ENCODE measurements at places on chromosomes 2 and 18.

GRCh38 chr18:68342039-68342659 is 372.8 kb downstream of the TMX3 start:
- DNase-seq: no peak

DNA sequence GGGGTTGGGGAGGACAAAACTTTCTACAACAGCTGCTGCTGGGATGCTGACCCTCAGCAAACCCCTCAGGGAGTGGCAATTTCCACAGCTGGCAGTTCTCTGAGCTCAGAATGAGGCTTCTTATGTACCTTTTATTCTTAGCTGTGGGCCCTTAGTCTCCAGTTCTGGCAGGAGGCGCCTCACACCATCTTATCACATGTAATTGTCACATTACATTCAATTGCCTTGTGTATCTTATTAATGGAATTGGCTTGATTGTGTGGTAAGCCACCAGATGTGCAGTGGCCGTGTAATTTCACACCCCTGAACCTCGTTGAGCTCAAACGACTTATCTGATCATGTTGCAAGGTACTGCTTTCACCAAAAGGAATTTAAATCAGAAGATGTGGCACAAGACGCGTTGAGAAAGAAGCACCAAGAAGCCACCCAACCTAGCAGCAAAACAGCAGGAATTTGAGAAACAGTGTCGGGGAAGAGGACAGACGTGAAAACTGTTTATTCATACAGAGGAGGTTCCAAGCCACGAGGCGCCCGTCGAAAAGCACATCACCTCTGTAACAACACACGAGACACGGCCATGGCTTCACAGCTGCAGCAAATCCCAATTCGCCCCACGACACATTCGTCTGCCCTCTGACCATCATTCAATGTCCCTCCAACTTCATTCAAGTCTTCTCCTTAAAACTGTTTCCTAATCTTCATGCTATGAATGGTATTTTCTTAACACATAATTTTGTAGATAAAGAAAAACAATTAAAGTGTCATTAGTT is 53.6 kb upstream of the LPIN2 start:
- no peak for DNase-seq

- DNase-seq: no peak
These were observed 2.9 kb upstream of the KCNG2 start for GRCh38 chr18:79794846-79795245.

- no peak for DNase-seq
These were observed 78.5 kb downstream of the KLF7 start for GRCh38 chr2:207087046-207087902.

GRCh38 chr2:227509076-227509475 is 37.1 kb downstream of the AGFG1 start:
- DNase-seq: no peak

DNA sequence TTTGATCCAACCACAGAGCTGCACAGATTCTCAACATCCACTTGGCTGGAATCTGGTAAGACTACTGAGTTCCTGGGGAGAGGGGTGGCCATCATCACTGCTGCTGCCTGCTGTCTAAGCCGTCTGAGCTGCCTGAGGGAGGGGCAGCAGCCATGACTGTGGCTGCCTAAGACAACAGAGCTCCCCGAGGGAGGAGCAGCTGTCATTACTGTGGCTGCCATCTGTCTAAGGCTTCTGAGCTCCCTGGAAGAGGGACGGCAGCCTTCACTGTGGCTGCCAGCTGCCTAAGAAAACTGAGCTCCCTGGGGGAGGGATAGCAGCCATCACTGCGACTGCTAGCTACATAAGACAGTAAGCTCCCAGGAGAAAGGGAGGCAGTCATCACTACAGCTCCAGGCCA is 584.4 kb downstream of the NR4A2 start:
- no peak for DNase-seq

GRCh38 chr2:235043762-235044500 is 92.1 kb downstream of the SH3BP4 start:
- DNase-seq: peak; percentile 43

DNA sequence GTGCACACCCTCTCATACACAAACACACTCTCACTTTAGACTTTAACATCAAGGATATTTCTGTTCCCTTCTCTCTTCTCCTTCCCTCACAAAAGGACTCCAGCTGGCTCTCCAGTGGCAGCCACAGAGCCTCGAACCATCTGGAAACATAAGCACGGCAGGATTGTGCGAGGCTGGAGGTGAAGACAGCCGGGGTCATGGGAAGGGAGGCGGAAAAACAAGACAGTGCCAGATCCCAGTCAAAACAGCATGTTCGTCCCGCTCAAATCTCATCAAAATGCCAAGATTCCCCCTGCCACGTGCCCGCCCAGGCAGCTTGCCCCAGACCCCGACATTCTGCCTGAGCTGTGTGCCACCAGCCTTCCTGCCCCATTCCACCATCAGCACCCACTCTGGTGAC is 180.3 kb downstream of the ZBTB7C start:
- no peak for DNase-seq

- DNase-seq: no peak
These were observed 9.0 kb upstream of the SLC20A1 start for GRCh38 chr2:112636605-112637288.

GRCh38 chr2:12106440-12107080 is 360.1 kb downstream of the LPIN1 start:
- no peak for DNase-seq

GRCh38 chr18:2656237-2656980 is 883 bp downstream of the SMCHD1 start:
- DNase-seq: no peak

- DNase-seq: no peak
These were observed 95.4 kb downstream of the HNMT start for GRCh38 chr2:138059487-138060300.

DNA sequence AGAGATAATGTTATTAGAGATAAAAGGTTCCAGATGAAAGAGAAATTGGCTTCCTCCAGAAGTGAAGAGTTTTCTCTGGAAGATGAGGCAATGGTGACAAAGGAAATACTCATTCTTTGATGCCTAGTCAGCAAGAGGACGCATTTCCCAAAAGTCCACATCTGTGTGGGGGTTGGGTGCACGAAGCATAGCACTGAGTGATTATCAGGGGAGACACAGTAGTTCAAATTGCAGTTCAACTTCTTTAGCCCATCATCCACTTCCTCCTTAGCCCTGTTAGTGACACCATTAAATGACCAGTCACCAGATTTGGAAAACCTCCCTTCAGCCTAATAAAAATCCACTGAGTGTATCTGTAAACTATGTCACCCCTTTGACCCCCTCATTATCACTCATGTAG is 80.9 kb upstream of the PHLPP1 start:
- no peak for DNase-seq

- no peak for DNase-seq
These were observed 17.4 kb upstream of the COL6A3 start for GRCh38 chr2:237431372-237431771.

DNA sequence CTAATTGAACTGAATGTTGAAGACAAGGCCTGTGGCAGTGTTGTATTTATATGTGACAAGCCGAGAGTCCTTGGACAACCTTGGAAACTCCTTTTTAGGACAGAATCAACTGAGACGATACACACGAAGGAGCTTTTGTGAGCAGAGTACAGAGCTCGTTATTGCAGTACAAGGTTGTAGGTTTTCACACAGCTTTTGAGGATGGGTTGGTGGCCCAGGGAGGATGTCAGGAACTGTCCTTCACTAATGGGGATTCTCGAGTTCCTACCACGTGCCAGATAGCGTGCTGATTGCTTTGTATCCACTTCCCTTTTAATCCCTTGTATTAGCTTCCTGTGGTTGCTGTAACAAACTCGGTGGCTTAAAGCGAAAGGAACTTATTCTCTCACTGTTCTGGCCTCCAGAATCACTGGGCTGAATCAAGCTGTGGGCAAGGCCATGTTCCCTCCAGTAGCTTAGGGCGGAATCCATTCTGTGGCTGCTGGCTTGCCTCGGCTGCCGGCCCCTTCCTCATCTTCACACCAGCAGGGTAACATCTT is 20.2 kb downstream of the INPP4A start:
- DNase-seq: no peak

DNA sequence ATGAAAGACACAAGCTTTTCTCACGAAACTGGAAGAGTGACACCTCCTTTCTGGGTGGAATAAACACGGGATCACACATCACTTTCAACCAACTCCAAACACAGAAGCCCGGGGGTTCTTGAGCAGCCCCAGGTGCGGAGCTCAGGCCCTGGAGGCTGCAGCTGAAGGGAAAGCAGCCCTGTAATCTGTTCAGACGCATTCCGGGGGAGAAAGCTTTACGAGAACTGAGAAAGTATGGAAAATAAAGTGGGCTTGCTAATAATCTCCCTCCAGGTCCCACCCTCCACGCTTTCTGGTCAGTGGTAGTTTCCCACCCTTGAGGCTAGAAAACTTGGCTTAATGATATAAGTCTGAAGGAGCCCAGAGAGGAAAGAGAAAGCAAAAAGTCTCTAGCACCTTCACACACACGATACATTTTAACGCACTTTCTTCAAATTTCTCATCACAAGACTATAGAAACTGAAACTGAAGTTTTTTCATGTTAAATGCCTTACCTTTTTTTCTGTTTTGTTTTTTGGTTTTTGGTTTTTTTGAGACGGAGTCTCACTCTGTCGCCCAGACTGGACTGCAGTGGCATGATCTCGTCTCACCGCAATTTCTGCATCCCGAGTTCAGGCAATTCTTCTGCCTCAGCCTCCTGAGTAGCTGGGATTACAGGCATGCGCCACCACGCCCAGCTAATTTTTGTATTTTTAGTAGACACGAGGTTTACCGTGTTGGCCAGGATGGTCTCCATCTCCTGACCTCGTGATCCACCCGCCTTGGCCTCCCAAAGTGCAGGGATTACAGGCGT is 141.3 kb downstream of the AFF3 start:
- DNase-seq: no peak

DNA sequence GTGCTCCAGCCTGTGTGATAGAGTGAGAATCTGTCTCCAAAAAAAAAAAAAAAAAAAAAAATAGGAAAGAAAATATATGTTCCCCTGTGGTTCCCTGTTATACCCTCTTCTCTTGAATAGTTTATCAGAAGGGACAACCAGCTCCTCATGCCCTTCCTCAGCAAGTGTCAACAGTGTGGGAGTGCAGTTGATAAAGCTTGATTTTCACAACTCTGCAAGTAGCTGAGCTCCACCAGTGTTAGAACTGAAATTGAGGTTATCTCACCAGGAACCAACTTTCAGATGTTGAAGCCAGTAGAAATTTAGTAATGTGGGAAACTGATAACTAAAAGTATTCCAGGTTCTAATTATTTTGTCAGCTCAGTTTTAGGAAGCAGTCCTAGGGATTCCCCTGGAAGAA is 25.1 kb downstream of the NEDD4L start:
- no peak for DNase-seq

DNA sequence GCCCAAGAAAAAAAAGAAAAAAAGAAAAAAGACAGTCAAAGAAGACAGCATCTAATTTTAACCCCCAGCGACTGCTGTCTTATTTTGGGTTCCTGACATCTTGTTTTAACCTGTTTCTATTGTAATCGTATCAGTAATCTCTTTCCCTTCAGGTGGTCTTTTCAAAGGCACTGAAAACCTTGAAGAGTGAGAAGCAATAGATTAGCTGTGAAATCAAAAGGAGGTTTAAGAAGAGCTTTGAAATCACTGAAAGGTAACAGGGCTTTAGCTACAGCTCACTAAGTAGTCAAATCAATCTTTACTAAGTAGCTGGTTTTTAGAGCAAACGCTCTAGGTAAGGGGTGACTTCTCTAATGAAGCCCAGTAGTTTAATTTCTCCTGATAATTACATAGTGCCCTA is 5.4 kb upstream of the TANC1 start:
- DNase-seq: no peak

- no peak for DNase-seq
These were observed 8.4 kb upstream of the HIBCH start for GRCh38 chr2:190327867-190328572.

GRCh38 chr2:234629596-234629995 is 132.7 kb upstream of the ARL4C start:
- DNase-seq: no peak

DNA sequence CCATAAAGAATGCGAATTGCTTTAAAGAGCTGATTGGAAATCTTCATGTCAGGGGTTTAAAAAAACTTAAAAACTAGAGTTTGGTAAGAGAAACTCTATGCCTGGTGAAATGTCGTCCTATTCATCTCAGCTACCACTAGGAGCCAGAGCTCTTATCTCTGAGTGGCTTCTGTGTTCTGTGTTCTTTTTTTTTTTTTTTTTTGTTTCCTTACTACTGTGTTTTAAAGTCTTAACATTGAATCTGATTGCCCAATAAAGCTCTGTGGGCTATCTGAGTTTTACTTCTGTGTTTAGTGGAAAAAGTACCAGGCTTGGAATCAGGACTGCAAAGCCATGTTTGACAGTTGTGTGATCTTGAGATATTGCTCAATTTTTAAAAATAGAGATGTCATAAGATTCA is 494.8 kb downstream of the RIT2 start:
- no peak for DNase-seq

DNA sequence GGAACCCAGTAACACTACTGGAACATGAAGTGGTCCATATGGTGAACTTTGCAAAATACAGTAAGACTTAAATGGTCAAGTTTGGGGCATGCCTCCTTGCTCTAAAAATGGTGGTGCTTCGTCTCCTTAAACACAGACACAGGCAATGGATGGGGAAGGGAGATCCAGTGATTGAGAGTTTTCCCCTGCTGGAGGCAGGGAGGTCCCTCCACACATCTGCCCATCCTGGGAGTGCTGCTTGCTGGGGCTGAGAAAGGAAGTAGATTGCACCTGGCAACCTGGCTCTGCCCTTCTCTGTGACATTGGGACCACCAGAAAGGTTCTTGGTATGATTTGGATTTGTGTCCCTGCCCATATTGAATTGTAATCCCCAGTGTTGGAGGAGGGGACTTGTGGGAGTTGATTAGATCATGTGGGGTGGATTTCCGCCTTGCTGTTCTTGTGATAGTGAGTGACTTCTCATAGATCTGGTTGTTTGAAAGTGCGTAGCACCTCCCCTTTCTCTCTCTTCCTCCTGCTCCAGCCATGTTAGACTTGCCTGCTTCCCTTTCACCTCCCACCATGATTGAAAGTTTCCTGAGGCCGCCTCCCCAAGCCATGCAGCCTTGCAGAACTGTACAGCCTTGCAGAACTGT is 35.4 kb upstream of the SKOR2 start:
- DNase-seq: no peak

- peak; percentile 47 for DNase-seq
These were observed 55.8 kb downstream of the ASXL2 start for GRCh38 chr2:25822190-25823117.

GRCh38 chr2:102253140-102253752 is 58.1 kb upstream of the IL1RL1 start:
- no peak for DNase-seq

- DNase-seq: no peak
These were observed 45.5 kb downstream of the TFCP2L1 start for GRCh38 chr2:121239471-121239870.

GRCh38 chr2:96969321-96969720 is 17.1 kb downstream of the FAM178B start:
- DNase-seq: peak; percentile 82

- no peak for DNase-seq
These were observed 58.5 kb downstream of the ADCY3 start for GRCh38 chr2:24861500-24861899.

DNA sequence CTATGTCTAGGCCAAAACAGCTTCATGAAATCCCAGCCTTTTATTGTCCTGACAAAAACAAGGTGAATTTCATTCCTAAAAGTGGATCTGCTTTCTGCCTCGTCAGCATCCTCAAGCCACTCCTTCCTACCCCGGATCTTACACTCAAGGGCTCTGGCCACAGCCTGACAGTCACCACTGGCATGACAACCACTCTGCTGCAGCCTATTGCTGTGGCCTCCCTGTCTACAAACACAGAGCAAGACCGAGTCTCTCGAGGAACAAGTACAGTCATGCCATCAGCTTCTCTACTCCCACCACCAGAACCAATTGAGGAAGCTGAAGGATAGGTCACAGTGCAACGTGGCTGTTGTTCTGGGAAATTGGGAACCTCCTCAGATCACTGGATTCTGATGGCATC is 106.1 kb downstream of the ICA1L start:
- DNase-seq: no peak

- no peak for DNase-seq
These were observed 1.3 kb upstream of the IL1R1 start for GRCh38 chr2:102141011-102141943.

All from globus pallidus (tissue), 1 donor.